ENCODE measurements at places on chromosomes 5 and 9.

GRCh38 chr5:51731421-51732029 is 348.3 kb downstream of the ISL1 start:
- DNase-seq = peak; percentile 5

GRCh38 chr9:136381311-136381710 is 7.8 kb upstream of the CARD9 start:
- DNase-seq = no peak

GRCh38 chr5:112018846-112019245 is 261.9 kb upstream of the NREP start:
- DNase-seq = no peak

DNA sequence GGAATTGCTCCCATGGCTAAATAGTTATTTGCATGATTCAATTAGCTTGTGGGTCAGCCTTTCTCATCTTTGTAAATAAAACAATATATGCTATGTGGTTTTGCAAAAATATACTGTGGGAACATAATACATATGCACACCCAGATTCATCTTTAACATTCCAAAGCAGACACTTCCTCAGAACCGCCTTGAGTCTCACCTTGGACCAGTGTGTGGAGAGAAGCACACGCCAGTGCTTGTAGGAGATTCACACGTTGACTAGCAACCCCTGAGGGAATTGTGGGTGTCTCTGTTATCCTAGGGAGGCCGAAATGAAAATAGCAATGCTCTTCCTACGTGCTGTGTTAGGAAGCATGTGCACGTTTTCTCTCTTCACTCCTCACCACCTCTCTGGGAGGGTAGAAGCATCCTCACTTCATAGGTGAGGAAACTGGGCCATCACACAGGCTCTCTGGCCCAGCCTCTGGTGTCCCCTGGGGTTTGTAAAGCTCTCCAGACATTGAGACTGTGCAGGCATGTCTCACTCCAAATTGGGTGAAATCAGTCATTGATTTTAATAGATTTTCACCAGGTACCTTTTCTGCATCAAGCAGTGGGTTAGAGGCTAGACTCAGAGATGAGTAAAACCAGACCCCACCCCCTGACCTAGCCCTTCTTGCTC is 221.7 kb downstream of the PBX3 start:
- peak; percentile 21 for DNase-seq

- no peak for DNase-seq
These were observed 541.4 kb downstream of the KCTD16 start for GRCh38 chr5:144712090-144712489.

Data from cardiac fibroblast (primary cell).